GM04503 (cell line): ENCODE measurements at places on chromosomes 4 and X.

GRCh38 chr4:72427057-72427456, 142.0 kb downstream of the ADAMTS3 start:
- no peak for DNase-seq

DNA sequence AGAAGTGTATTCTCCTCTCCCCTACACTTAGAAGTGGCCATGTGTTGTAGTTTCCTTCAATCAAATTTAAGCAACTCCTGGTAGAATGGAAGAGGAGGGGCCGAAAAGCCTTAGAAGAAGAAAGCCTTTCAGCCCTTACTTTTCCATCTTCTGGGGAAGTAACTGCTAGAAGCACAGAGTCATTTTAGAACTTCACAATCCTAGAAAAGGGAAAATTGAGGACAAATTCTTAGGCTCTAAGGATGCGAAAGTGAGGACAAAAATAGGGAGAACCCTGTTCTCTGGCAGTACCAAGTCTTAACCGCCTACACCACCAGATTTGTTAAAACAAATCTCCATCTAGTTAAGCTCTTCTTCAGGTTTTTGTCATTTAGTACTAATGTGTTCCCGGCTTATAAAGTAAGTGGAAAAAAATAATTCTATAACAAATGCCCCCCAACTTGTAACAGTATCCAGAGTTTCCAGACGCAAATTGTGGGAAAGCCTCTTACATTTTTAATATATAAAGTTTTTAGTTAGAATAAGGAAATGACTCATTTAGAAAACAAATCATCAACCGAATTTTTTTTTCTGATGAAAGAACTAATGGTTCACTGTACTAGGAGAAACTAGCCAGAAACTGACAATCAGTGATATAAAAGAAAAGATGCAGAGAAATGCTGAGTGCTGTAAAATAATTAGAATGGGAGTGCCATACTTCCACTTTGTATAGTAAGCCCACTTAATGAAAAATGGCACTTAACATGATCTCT, 76.0 kb downstream of the ARAP2 start:
- no peak for DNase-seq

DNA sequence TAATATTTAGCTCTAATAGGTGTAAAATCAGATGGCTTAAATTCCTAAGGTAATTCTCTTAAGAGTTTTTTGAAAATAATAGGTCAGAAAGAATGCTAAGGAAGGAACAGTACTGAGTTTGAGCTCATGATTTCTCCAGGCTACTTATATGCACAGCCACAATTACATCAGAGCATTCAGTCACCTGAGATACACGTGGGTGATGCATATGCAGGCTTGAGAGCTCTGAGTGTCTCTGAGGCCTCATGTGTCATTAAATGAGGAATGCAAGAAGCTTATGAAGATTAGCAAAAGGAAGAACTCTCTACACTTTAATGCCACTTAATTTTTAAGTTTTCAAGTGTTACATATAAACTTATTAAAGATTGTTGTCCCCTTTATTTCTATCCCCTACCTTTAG, 124.0 kb upstream of the STIM2 start:
- no peak for DNase-seq

DNA sequence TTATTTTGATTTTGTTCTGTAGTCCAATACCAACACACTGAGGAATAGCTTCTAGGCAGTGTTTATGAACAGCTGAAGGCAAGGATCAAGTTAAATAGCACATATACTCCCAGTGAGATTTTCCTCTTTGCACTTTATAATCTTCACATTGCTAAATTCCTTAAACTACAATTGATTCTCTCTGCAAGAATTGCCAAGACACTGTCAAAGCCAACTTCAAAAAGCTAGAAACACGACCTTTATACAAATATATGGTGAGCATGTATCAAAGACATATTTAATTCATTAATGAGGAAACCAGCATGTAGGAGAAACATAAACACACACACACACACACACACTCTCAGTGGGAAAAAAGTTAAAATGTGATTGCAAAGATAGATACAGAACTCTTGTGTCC, 86.4 kb upstream of the FAM9C start:
- DNase-seq: no peak

DNA sequence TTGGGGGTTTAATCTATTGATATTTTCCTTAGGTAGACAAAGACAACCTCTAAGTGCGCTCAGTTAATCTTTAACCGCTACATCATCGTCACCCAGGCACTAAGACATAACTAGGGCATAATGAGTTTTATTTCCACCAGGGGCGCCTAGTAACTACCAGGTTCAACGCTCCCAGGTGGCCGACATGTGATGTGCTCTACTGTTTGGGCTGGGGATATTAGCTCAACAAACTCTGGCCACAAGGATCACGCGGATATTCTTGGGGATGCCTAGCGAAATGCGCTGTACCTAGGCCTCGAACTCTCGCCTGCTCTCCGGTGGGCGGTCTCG, 915 bp upstream of the RAB33B start:
- DNase-seq: peak; percentile 26

DNA sequence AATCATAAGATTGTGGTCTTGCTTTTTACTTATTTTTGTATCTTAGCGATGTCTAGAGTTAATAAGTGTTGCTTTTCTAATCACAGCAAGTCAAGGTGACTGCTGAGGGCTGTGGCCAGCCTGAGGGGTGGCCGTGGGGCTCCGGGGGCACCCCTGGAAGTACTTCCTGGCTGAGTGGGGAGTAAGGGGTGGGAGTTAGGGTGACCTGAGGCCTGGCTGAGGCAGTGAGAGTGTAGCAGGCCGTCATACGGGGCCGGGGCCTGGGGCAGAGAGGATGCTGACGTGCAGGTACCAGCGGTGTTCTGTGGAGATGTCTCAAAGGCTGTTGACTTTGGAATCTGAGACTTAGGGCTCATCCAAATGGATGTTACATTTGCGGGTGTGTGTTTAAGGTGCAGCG, 29.3 kb downstream of the PIGG start:
- DNase-seq: no peak

GRCh38 chr4:13452927-13453579, 31.1 kb downstream of the RAB28 start:
- no peak for DNase-seq

DNA sequence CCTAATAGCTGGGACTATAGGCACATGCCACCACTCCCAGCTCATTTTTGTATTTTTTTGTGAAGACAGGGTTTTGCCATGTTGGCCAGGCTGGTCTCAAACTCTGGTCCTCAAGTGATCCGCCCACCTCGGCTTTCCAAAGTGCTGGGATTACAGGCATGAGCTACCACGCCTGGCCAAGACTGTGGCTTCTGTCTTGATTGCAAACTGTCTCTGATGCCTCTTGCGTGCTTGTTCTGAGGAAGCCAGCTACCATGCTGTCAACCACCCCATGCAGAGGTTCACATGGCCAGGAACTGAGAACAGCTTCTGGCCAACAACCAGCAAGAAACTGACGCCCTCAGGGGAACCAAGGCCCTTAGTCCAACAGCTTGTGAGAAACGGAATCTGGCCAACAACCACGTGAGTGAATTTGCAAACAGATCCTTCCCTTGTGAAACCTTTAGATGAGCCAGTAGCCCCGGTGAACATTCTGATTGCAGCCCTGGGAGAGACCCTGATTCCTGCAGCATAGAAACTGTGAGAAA, 71.2 kb downstream of the SUPT20HL2 start:
- peak; percentile 86 for DNase-seq

DNA sequence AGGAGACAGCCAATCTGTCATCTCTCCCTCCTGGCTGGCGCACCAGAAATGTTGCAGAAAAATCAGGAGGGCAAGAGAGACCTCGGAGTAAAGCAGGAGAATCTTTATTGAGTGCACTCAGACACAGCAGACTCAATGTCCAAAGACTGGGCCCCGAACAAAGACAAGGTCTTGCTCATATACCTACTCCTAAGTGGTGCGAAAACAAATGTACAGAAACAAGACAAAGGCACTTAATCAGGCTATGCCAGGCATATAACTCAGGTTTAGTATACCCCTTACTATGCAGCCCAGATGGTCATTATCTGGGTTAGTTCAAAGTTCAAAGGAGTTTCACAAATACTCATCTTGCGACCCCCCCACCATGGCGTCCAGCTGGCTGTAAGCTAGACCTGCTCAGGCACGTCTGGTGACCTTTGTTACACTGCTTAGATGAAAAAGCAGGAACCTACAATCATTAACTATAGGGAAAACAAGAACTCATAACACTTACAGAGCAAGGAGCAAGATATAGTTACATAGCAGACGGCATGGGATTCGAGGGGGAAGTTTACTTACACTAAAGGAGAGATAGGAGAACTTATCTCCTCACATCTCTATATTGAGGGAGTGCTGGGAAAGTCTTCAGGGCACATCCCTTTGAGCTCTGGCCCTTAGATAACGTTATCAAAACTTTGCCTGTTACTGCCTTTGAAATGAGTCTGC, 27.5 kb downstream of the SULT1E1 start:
- no peak for DNase-seq

DNA sequence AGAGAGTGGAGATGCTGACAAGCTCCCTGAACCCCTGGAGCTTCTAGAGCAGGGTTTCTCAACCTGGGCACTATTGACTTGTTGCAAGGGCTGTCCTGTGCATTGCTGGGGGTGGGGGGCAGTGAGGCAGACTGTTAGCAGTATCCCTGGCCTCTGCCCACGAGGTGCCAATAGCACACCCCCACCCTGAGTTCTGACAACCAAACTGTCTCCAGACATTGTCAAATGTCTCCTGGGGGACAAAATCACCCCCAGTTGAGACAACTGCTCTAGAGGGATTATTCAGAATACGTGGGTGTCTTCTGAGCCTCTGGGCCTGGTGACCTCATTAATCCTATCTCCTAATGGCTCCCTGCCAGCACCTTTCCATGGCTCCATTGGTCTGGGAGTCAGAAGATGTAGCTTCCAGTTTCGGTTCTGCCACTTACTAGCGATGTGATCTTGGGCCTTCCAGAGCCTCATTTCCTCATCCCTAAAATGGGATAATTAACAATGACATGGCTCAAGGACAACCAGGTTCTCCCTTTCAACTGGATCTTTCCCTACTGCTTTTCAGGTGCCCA, 17.6 kb upstream of the PJA1 start:
- DNase-seq: no peak

DNA sequence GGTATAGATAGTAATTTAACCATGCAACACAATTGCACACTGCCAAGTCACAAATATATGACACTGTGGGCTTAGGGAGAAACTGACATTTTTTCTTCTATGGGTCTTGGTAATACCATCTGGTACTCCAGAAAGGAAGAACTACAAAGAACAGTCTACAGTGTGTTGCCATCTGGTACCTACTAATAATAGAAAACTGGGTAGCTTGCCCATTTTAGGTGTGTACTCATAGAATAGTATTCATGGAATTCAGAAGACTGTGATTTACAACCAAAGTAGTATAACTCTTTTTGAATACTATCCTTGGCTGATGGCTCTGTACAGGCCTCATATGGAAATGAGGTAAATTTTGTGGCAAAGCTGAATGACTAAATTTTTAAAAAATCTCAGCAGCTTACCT, 132.6 kb upstream of the RPS6KA6 start:
- peak; percentile 7 for DNase-seq

DNA sequence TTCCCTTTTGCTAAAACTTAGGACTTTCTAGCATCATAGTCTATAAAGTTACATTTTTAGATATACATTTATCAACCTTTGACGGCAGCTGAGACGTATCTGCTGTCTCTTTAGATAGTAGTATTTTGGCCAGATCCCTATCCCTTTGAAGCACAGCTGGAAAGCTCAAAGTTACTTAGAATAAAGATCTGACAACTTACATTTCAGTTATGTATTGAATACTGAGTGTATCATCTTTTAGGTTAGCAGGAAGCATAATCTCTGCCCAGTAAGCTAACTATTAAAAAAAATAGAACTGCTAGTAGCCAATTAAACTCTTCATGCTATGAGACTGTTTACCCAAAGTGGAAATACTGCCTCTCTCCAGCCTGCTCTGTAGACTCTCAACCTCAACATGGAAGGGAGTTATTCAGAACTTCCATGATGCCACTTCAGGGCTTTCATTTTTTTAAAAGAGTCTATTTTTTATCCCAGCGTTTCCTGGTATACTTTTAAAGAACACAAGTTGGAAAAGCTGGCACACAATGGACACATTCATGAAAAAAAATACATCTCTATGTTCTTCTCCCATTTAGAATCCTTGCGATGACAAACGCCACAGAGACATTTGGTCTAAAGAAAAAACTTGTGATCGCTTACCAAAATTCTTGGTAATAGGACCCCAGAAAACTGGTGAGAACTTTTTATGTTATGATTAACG, 126.3 kb downstream of the PRSS12 start:
- DNase-seq: no peak

DNA sequence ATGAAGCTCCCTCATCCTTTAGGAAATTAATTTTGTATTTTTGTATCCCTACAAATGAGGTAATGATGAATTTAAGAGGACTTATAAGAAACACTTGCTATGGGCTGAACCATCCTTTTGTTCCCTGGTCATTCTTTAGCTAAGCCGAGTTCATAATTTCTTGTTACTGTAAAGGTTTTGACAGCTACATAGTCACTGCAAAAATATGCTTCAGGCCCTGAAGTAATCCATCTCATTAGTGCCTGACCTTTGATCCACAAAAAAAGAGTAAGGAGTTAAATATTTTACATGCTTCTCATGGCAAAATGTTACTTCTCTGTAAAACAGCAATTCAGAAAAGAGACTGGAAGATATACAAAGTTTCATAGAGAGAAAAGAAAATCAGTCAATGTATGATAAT, 290.6 kb upstream of the SLIT2 start:
- peak; percentile 86 for DNase-seq

DNA sequence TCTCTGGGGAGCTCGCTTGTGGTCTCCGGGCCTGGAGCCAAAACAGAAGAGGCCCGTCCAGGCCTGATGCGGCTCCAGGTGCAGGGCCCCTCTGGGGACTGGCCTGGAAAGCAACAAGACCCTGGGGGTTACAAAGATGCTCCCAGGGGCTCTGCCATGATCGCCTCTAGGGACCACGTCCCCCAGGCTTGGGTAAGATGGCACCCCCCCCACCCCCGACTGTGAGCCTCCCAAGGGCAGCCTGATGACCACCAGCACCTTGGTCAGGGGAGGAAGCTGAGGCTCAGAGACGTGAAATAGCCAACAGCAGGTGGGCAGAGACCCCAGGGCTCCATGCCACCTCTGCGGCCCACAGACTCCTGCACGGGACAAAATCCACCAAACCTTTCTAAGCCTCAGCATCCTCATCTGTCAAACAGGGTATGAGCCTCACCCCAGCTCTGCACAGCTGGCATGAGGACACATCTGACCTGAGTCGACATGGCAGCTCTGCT, 25.4 kb downstream of the C4orf50 start:
- no peak for DNase-seq

GRCh38 chr4:153880983-153881382, 92.1 kb upstream of the SFRP2 start:
- no peak for DNase-seq

GRCh38 chrX:53939127-53939526, 105.1 kb downstream of the PHF8 start:
- no peak for DNase-seq
